ENCODE measurements at places on chromosomes 6 and 20.

DNA sequence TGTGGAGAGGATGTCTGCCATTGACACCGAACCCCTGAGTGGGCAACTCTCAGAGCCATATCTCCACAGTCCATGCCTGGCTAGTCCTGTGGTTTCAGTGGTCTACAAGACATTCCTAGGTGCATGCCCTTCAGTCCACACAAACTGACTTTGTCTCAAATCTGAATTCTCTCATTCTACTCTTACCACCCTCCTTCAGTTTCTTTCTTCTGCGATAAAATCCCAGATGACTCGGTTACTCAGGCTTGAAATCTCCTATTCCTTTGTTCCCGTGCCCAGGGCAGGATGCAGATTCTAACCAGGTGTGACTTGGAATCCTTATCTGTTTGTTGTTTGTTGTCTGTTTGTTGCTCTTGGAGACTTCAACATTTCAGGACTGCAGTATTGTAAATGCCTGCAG is 9.3 kb downstream of the CDS2 start:
- DNase-seq: no peak

- DNase-seq: no peak
Measured at GRCh38 chr6:91681296-91681695, 1094.4 kb upstream of the MAP3K7 start.

DNA sequence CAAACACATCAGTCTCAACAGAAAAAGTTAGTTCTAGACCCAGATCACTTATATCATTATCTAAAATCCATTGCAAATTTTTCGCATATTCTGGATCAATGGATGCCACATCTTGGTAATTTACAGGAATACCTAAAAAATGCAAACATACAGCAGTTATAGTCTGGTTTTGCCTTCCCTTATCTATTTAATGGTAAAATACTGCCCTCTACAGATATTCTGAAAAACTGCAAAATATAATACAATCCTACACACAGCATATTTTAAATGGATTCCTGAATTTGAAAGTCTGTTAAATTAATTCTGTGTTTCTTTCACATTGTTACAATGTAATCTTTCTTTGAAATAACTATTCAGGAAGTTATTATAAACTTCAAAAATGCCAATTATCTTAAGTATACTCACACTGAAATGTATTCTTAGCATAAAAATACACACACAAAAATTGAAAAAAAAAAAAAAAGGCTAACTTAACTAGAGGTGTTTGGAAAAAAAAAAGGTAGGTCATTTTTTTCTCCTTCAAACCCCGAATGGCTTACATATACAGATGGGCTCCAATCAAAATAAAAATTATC is 88.4 kb downstream of the HACE1 start:
- DNase-seq: no peak

DNA sequence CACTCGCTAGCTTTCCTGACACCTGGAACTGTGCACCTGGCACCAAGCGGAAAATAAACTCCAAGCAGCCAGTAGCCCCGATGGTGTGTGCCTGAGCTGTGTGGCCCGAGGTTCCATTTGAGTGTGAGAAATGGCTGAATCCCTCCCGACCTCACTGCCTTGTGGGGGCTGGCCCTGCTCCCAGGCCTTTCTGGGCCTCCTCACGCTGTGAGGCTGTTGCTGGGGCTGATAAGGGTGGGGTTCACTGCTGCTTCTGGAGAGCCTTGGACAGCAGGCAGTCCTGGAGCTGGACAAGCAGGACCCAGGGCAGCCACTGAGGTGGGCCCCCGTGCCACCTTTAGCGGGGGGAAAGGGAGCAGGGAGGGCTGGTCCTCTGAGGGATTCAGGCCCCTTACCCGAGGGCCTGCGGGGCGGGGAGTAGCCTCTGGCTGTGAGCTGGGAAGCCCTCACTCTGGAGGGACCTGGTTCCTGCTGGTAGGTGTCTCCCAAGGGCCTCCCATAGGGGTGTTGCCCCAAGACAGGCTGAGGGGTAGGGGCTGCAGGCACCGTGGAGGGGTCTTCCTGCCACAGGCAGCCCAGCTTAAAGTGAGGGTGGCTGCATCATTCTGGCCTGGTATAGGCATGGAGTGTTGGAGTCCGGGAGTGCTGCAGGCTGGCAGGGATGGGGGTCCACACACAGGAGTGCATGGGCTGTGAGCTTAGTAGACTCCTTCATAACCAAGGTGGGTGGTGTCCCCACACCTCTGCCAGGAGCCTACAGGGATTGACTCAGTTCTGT is 1.7 kb downstream of the PPDPF start:
- peak; percentile 90 for DNase-seq

DNA sequence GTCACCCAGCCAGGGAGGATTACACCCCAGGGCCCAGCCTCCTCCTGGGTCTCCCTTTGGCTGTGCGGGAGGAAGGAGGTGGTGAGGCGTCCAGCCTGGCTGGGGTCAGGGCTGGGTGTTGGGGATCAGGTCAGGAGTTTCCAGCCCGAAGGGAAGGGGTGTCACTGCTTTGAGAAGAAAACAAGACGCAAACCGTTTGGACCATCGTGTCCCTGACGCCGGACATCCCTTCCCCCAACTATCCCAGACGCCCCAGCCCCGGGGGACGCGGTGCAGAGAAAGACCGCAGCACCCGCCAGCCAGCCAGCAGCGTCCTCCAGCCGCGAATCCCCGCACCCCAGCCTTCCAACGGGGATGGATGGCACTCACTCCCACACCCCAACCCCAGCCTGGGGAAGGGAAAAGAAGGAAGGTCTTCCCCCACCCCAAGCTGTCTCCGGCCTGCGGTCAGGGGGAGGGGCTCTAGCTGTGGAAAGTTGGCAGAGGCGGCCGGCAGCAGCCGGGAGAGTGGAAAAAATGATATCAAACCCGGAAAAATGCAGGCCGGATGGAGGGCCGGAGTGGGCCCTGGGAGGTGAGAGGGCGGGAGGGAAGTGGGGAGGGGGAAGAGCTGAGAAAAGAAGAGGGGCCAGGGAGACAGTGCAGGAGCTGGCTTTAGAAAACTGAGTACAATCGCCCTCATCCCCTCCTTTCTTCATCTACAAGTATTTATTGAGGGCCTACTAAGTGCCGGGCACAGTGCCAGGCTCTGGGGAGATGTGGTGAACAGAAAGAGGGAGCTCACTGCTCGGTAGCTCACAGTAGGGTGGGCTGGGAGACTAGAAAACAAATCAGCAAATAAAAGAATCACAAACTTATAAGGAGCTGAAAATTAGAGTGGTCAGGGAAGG is 10.6 kb downstream of the REM1 start:
- peak; percentile 97 for DNase-seq

DNA sequence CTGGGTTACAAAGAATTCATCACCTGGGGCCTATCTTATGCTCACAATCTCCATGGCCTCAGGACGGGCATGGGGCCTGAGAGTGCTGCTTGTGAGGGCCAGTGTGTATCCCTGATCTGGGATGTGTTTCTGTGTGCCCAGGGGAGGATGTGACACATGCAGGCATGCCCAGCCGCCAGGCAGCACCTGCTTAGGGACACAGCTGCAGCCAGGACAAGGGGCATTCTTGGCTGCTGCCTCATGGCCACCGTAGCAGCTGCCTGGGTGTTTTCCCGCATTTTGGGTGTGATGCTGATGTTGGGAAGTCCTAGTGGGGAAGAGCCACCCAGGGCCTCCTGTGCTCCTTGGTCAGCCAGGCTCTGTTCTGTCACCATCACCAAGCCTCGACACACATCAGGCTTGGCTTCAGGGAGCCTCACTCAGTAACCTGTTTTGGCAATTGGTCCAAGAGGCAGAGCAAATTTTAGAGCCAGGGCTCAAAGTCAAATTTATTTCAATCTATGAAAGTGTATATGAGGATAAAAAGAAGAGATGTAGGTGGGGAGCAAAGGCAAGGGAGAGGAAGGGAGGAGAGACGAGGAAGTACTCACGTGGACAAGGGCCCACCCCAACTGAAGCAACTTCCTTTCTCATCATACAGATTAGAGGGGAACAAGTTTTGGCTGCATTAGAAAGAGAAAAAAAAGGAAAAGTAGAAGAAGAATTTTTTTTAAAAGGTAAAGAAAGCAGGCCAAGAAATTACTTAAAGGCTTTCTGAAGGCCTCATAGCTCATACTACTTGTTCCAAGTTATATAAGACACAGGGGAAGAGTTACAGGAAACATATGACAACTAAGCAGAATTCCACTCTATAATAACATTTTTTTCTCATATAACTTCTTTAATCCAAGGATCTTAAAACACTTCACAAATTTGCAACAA is 269.9 kb upstream of the SUPT3H start:
- no peak for DNase-seq

- peak; percentile 30 for DNase-seq
Measured at GRCh38 chr6:108952776-108953486, 104.7 kb downstream of the ARMC2 start.

- DNase-seq: peak; percentile 17
Measured at GRCh38 chr6:32483968-32484613, 44.4 kb downstream of the HLA-DRA start.

DNA sequence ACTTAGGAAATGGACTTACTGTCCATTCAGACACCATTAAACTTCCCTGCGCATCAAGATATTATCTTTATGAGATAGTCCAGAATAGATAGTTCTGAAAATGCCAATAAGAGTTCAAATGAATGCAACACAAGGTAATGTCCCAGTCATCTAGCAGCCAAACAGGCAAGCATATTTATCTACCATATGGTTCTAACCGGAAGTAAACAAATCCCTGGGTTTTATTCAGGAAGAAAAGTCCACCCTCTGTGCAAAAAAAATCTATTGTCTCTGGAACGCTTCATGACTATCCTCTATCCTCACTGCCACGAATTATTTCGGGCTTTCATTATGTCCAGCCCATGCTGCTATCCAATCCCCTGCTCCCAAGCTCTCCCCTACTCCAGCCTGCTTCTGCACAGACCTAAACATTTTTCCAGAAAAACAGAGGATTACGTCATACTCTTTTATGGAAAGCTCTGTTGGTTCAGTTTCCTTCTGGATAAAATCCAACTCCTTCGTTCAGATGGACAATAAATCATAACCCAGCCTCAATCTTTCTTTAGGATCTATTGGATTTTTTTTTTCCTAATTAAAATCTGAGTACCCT is 11.4 kb downstream of the PPIL6 start:
- DNase-seq: peak; percentile 89

DNA sequence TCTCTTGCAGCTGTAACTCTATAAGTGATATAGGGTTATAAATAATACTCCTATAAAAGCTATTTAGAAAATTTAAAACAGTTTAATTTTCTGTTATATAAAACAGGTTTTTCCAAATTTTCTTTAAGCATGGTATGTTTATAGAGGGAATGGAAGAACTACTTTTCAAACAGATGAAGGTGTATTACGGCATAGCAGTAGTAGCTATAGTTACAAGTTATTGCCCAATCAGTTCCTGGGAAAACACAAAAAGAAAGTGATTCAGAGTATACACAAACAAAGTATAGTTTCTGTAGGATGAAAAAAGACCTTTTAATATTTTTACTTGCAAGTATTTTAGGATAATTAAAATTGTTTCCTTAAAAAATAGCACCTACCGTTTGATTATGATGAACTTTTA is 9.8 kb downstream of the SLC17A5 start:
- DNase-seq: no peak

DNA sequence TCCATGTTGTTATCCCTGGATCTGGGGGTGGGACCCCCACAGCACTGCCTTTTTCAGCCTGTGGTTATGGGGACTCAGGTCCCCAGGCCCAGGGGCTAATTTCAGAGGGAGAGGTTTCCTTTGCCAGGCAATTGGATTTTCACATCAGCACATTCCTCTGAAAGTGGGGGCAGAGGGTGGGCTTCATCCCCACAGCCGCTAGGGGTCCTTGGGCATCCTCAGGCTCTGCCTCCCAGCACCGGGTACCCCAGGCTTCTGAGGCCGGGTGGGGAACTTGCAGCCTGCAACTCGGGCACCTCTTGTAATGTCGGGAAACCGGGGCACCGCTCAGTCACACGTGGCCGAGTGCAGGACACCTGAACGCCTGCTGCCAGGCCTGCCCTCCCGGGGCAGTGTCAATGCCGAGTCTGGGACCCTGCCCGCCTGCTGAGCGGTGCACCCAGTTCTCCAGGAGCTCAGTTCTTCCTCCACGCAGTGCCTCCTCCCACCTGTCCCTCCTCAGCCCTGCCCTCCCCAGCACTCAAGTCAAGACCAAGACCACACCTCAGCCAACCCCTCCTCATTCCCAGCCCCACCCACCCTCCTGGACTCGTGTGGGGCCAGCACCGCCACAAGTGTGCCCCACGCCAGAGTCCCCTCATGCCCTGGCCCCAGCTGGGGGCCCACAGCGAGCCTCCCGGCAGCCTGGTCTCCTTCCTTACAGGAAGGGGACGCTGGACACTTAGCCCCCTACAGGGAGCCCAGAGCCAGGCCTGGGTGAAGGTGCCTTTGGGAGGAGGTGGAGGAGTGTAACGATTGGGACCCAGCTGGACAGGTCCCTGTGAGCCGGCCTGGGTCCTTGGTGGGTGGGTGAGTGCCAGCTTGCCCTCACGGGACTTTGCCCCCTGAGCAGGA is 8.8 kb upstream of the CHRNA4 start:
- DNase-seq: no peak

DNA sequence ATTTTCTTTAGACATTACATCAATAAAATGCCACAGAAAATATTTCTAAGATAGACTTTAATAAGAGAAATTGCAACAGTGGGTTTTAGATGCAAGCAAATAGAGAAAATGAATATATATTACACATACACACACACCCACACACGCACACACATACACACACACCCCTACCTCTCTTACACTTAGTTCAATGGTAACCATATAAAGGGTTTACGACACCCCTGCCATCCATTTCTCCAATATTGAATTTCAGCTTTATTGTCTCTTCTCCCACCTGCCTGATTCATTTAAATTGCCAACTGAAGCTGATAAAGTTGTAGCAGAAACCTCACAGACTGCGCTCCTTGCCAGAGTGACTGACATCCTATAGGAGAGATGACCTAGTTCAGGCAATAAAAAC is 154.6 kb downstream of the ADAT2 start:
- no peak for DNase-seq

DNA sequence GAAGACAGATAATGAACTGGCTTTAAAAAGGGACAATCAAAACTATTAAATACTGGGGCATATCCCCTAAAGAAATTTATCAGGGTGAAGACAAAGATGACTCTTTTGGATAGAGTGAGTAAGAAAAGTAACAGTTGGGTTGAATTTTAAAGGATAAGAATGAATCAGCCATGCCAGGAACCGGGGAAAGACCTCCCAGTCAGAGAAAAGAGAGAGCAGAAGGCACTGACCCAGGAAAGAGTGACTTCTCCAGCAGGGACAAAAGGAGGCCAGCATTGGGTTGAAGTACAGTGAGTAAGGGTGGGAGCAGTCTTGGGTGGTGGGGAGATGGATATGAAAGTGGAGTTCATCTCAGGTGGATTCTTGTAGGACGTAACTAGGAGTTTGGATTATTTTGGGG is 516.9 kb upstream of the JAG1 start:
- no peak for DNase-seq

DNA sequence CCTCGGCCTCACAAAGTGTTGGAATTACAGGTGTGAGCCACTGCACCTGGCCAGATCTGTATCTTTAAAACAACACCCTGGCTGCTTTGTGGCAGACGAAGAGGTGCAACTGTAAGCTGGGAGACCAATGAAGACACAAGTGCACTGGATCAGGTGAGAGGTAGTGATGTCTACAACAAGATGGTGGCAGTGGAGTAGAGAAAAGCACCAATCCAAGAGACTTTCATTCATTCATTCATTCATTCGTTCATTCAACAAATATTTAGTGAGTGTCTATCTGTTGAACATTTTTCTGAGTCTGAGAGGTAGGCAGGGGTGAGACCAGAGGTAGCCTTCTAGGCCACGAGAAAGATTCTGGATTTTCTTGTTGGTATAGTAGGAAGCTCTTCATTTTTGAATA is 36.9 kb upstream of the TTPAL start:
- DNase-seq: no peak
